Liver (tissue), 10 donors: ENCODE measurements at places on chromosomes 3 and 15. TPM values are rescaled to one million over a fixed set of nuclear protein-coding genes. Genes with fewer than 3 reads are reported as not detected.

DNA sequence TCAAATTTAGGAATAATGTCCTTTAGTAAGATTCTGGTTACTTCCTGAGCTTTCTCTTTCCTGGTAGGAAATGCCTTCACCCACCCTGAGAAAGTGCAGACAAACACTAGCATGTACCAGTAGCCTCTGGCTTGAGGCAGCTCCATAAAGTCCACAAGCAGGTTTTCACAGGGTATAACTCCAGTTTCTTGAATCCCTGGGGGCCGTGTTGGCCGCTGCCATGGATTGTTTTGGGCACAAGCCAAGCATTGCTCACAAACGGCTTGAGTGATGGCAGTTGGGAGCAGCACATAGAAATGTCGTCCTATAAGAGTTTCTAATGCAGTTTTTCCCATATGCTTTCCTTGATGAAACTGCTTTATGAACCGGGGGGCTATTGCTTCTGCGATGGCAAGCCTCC, 164.1 kb downstream of the STXBP5L start:
- H3K4me1 ChIP-seq = no peaks in the 10 kb centered on the region
- DNase-seq = no peak
- no peaks in the 10 kb centered on the region for H3K36me3 ChIP-seq
- no peak overlapping the region for H3K27ac ChIP-seq
- H3K4me3 ChIP-seq = no peak overlapping the region
- no peaks in the 10 kb centered on the region for H3K27me3 ChIP-seq

- H3K36me3 ChIP-seq = no peaks in the 10 kb centered on the region
- H3K4me3 ChIP-seq = no peak overlapping the region
- no peak overlapping the region for H3K27ac ChIP-seq
- no peaks in the 10 kb centered on the region for H3K27me3 ChIP-seq
- H3K4me1 ChIP-seq = no peaks in the 10 kb centered on the region
Measured at GRCh38 chr15:40310001-40310959, 2.5 kb upstream of the PLCB2 start.

GRCh38 chr3:195768414-195768813, 43.3 kb downstream of the MUC4 start:
- H3K27ac ChIP-seq = no peak overlapping the region
- no peak overlapping the region for H3K4me3 ChIP-seq
- H3K36me3 ChIP-seq = no peaks in the 10 kb centered on the region
- no peaks in the 10 kb centered on the region for H3K4me1 ChIP-seq
- H3K27me3 ChIP-seq = no peaks in the 10 kb centered on the region
- DNase-seq = no peak

DNA sequence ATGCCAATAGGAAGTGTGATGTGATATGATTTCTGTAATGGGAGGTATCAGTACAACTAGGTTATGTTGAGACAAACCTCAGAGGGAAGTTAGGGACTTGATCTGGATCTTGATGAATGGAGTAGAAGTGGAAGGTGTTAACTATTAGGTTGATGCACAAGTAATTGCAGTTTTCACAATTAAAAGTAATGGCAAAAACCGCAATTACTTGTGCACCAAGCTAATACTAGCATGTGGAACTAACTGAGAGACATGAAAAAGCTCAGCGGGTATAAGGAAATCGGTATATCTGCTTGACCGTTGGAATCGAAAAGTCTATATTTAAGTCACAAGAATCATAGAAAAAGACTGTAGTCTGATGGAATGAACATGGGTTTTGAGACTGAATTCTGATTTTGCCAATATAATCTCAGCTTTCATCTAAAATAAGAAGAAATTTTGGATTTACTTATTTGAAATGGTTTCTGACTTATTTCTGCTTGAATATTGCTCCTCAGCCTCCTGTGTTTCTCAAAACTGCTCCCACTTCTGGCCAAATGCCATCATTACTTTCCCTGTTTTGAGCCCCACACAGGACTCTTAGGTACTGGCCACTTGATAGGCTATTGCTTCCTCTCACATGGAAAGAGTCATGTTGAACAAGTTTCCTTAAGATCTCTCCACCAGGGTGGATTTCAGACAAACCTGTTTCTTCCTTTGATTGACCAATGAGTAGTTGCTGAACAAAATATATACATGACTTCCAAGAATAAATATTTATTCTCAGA, 271.5 kb upstream of the COL8A1 start:
- H3K27me3 ChIP-seq = no peaks in the 10 kb centered on the region
- no peak overlapping the region for H3K27ac ChIP-seq
- no peaks in the 10 kb centered on the region for H3K36me3 ChIP-seq
- no peak for DNase-seq

CPN2 gene
- total RNA-seq = 20.4 TPM

ITIH1 gene
- 1,400 TPM for total RNA-seq
